ENCODE measurements at places on chromosomes 3 and 15.

DNA sequence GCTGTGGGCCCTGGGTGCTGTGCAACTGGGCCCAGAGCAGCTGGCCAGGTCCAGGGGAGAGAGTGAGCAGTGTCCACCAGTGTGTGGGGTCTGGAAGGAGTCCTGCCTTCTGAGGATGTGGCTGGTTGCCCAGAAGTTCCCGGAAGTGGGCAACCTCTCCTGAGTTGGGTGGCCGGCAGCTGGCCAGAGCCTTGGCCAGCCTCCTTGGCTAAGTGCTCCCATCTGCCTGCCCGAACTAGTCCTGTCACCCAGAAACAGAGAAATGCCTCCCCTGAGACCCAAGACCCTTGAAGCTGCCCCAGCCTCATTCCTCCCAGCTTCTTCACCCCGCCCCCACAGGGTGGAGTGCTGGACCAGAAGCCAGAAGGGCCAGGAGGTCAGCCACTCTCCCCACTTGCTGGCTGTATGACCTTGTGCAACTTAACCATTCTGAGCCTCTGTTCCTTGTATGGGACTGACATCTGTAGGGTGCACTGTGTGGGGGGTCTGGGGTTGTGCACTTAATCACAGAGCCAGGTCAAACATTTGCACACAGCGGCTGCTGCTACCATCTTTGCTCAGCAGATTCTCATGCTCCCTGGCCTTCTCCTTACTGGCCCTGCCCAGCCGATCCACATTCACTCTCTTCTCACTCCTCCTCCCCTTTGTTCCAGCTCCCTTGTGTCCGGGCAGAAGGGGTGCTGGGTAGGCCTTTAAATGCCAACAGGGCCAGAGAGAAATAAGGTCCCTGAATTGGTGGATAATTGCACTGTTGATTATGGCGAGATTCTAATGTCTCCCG lies 7.5 kb upstream of the ALAS1 start:
- DNase-seq, result peak; percentile 39

- DNase-seq, result no peak
These were observed 71.4 kb downstream of the BDH1 start for GRCh38 chr3:197484204-197484901.

DNA sequence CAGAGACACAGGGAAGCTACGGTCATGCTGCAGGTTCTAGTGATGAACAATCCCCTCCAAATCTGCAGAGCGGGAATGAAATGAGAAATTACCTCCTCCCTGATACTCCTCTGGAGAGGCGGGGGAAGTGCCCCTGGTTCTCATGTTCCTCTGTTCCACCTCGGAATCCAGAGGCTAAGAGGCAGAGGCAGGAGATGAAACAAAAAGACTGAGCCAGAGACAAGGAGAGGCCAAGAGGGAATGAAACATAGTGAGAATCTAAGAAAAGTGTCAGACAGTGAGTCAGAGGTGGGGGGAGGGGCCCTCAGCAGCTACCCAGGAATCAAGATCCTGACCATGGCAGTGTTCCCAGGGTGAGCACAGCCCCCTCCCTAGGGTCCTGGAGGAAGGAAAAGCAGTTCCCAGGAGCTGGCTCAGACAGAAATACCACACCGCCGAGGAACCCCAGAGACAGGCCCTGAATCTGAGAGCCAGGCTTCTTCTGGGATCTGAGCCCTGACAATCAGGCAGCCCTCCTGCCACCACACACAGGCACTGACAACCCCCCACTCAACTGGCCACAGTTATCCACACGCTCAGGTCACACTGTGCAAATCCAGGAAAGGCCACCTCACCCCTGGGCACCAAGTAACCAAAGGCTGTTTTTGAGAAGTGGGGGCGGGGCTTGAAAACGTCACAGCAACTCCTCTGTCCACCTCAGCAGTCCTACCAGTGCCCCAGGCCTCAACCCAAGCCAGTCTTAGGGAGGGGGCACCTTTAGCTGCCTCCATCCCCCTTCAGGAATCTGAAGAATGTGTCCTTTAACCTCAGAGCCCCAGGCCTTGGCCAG lies 2.4 kb downstream of the CSRNP1 start:
- peak; percentile 82 for DNase-seq

DNA sequence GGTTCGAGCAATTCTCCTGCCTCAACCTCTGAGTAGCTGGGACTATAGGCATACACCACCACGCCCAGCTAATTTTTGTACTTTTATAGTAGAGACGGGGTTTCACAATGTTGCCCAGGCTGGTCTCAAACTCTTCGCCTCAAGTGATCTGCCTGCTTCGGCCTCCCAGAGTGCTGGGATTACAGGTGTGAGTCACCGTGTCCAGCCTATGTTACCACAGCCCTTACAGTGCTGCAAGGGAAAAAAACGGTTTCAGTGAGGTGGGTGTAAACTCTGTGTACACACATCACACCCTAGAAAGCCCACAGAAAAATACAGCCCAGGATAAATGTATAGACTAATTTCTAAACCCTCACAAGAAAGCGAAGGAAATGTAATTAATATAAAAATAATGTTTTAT lies 103.5 kb upstream of the AKAP13 start:
- no peak for DNase-seq

DNA sequence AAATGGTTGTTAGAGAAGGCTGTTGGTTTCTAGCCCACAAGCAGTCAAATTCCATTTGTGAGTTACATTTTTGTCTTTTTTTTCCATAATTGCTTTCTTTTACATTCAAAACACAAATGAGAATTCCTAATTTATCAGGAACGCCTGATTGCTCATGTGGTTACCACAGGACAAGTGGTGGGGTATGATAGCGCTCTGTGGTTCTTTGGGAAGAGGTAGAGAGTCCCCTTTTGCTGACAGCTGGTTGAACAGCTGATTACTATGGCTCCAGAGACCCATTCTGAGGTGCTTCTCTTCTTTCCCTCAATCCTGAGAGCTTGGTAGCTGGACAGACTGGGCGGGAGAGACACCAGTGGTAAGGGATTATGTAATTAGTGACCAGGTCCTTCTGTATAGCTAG lies 24.4 kb downstream of the CNOT10 start:
- no peak for DNase-seq

GRCh38 chr3:42685891-42686820 lies 819 bp downstream of the KLHL40 start:
- DNase-seq, result no peak

- no peak for DNase-seq
These were observed 147.5 kb downstream of the CTNNB1 start for GRCh38 chr3:41346698-41347270.

DNA sequence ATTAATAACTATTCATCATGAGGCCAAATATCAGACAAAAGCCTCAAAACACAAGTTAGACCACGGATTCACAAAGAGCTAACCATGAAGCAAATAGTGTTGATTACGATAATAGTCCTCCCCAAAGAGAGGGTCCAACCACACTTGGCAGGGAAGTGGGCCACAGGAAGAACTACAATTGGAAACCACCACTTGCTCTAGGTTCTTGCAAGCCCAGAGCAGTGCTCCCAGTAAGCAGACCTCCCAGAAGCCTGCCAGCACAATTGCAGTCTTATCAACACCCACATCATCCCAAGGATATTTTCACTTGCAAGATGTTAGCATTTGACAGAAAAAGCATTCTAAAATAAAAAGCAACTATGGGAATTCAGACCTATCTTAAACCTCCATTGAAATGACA lies 11.3 kb downstream of the SETD2 start:
- DNase-seq, result no peak

- no peak for DNase-seq
These were observed 74.6 kb downstream of the CNTN3 start for GRCh38 chr3:74539876-74540275.

DNA sequence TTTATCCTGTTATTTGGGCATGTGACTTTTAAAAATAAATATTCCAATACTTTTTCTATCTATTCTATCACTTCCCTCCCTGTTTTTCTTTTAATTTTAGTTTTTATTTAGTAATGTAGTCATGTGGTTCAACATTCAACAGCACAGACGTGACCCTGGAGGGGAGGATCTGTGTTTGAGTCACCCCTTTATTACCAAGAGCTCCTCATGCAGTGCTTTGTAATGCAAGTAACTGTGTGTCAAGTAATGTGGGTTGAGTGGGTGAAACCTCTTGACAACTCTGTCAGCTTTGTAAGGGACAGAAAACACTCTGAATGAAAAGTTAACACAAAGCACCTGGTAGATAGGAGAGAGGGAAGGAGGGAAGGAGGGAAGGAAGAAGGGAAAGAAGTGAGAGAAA lies 89.7 kb upstream of the FGF12 start:
- DNase-seq, result no peak

DNA sequence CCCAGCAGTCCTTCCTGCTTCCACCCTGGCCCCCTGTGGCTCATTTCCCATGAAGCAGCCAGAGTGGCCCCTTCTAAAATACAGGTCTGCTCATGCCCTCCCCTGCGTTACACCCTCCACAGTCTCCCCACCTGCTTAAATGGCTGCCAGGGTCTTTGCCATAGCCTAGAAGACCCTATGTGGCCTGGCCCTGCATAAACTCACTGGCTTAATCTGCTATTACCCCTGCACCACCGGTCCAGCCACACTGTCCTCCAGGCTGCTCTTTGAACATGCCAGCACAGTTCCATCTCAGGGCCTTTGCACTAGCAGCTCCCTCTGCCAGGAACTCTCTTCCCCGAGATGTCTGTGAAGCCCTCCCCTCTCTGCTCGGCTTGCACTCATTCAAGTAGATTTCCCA lies 166.8 kb downstream of the NTRK3 start:
- no peak for DNase-seq

GRCh38 chr3:107676469-107677309 lies 153.9 kb downstream of the BBX start:
- DNase-seq, result no peak

- no peak for DNase-seq
These were observed 31.8 kb upstream of the DCLK3 start for GRCh38 chr3:36796161-36796560.

DNA sequence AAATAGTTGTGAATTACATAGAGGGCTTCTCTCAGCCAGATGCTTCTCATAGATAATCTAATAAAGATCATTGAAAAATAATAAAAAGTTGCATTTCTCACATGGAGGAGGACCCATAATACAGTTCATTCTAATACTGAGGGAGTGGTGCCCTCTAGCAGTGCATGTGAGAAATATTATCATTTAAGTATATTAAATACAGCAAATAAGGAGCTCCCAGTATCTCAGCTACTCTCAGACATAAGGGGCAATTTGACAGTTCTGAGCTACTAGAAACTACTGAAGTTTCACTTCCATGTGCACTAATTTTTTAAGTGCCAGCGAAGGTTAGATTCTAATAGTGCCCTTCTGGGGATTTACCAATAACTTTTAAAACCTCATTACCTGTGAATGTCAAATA lies 188.3 kb downstream of the IL5RA start:
- no peak for DNase-seq

- DNase-seq, result no peak
These were observed 841.3 kb downstream of the ROBO1 start for GRCh38 chr3:78926523-78926922.

- no peak for DNase-seq
These were observed 153.1 kb downstream of the LIPC start for GRCh38 chr15:58584789-58585461.

GRCh38 chr15:47834093-47834492 lies 116.8 kb downstream of the SEMA6D start:
- no peak for DNase-seq

GRCh38 chr3:57143886-57144459 lies 21.2 kb downstream of the IL17RD start:
- DNase-seq, result no peak

DNA sequence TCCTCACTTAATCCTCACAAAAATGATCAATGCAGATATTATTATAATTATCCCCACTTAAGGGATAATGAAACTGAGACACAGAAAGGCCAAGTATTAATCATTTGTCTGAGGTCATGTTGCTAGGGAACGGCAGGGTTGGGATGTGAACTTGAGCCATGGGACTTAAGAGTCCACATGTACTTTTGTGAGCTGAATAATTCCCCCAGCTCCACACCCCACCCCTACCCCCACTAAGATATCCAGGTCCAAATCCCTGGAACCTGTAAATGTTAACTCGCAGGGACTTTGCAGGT lies 290.5 kb upstream of the GADL1 start:
- DNase-seq, result no peak

DNA sequence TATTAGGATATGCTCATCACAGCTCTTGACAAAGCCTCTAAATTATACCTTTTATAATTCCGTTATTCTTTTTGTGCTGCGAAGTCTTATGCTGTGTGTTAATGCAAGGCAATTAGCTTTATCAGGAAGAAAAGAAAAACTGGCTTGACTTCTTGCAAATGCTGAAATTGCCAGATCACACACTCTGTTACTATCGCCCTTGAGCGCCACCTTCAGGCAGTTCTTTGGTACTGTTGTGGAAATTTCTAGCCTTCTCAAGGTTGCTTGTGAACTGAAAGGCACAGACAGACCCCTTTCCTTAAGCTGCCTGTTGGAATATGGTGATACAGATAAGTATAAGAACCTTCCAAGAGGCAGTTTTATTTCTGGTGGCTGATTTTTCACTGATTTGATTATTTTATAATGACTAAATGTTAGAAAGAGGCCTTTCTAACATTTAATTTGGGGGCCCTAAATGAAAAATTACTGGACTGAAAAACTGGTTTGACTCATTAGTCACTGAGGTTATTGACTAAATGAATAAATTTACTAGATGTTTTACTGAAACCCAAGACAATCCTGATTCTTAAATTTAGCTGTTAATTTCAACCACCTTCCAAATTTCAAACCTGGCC lies 126.2 kb upstream of the RASGRP1 start:
- DNase-seq, result peak; percentile 42

GRCh38 chr3:78844307-78844706 lies 923.5 kb downstream of the ROBO1 start:
- no peak for DNase-seq

DNA sequence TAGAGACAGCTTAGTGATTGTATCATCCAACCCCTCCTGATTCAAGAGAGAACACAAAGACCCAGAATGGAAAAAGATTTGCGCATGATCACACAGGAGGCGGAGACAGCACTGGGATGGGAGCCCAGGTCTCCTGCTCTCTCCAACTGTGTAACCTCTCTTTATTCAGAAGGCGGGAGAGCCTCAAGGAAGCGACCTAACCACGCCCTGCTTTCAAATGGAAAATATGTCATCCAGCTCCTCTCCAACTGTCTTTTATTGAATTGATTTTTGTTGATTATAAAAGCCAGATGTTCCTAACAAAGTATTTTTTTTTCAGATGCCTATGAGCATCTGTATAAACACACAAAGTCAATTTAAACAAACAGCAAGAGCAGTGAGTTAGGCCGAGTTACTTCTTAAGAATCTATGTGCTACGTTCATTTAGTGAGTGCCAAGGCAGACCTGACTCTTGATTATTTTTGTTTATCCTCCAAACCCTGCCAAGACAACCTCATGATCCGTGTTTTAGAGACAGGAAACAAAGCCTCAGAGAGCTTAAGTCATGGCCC lies 74.5 kb downstream of the BFSP2 start:
- DNase-seq, result peak; percentile 73

GRCh38 chr3:49972656-49973055 lies 32.7 kb downstream of the RBM6 start:
- DNase-seq, result no peak

DNA sequence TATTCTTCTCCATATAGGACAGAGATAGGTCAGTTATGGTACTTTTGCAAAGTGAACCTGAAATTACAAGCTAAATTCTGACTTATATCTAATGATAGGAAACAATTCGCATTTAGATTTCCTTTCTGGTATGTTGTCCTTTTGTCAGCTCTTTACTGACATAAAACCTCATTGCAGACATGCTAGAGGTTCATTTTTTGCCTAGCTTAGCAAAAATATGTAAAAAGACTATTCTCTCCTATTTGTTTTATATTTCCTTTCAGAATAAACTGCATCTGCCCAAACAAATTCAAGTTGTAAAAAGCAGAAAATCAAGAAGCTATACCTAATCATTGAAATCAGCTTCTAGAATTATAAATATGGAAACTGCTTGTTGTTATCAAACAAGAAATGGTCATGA lies 168.7 kb downstream of the PPM1L start:
- no peak for DNase-seq

All from AG09319 (cell line).